Stimulated activated CD4-positive, alpha-beta T cell treated with anti-CD3 and anti-CD28 coated beads, Interleukin-12 subunit alpha, Interleukin-12 subunit beta, amount 100 ng/mL, for 4 hours (primary cell): ENCODE measurements at places on chromosomes 12 and 14.

- DNase-seq = no peak
Observed at GRCh38 chr12:53495903-53496751, 3.1 kb downstream of the MAP3K12 start.

- no peak for DNase-seq
Observed at GRCh38 chr14:104316723-104317491, 178.5 kb downstream of the KIF26A start.

DNA sequence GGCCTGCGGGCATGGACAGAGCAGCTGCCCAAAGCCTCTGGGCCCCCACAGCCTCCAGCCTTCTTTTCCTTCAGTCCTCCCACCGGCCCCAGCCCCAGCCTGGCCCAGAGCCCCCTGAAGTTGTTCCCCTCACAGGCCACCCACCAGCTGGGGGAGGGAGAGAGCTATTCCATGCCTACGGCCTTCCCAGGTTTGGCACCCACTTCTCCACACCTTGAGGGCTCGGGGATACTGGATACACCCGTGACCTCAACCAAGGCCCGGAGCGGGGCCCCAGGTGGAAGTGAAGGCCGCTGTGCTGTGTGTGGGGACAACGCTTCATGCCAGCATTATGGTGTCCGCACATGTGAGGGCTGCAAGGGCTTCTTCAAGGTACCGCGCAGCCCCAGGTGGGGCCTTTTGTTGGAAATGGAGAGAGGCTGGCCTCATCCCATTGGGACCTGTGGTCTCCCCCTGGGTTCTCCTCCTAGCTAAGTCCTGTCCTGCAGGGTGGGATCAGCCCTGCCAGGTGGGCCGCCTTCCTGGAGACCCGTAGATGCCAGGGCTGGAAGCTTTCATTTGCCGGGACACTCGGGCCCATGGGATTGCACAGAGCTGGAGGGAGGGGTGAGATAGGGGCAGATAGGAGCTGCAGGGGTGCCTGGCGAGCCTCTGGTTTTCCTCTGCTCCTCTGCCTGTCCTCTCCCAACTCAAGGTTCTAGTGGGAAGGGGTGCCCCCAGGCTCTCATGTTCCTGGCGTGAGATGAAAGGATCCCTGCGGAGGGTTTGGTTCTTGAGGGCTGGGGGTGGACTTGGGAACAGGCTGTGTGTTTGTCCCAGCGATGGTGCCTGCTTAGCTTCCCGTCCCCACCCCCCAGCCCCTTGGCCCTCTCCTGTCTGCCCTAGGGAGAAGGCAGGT, 3.8 kb downstream of the NR4A1 start:
- DNase-seq = no peak

DNA sequence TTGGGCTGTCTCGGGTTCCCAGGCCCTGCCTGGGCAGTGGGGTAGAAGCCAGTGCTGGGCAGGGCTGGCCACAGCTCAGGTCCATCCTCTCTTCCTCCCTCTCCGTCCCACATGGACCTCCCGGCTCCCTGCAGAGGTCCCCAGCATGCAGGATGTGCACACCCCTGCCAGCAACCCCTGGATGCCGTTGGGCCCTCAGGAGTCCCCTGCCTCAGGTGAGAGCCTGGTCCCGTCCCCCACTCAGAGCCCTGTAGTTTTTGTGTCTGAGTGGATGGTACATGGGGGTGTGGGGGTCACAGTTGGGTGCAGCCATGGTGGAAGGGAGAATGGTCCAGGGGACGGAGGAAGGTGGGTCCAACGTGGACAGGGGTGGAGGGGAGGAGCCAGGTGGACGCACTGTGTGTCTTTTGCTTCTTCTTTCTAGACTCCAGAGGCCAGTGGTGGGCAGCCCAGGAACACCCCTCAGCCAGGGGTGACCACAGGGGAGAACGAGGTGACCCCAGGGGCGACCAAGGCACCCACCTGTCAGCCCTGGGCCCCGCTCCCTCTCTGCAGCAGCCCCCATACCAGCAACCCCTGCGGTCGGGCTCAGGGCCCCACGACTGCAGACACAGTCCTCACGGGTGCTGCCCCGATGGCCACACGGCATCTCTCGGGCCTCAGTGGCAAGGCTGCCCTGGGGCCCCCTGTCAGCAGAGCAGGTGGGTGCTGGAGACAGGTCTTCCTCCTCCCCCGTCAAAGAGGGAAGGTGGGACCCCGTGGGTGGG, 21.7 kb downstream of the PAPLN start:
- no peak for DNase-seq

DNA sequence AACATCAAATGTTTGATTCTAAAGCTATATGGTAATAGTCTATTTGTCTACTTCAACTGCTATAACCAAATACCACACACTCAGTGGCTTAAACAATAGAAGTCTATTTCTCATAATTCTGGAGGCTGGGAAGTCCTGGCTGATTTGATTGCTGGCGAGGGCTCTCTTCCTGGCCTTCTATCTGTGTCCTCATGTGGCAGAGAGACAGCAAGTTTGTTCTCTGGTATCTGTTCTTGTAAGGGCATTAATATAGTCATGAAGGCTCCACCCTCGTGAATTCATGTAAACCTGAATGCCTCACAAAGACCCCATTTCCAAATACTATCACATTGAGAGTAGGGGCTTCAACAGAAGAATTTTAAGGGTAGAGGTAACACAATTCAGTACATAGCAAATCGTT, 34.1 kb downstream of the TRMT5 start:
- DNase-seq = no peak

DNA sequence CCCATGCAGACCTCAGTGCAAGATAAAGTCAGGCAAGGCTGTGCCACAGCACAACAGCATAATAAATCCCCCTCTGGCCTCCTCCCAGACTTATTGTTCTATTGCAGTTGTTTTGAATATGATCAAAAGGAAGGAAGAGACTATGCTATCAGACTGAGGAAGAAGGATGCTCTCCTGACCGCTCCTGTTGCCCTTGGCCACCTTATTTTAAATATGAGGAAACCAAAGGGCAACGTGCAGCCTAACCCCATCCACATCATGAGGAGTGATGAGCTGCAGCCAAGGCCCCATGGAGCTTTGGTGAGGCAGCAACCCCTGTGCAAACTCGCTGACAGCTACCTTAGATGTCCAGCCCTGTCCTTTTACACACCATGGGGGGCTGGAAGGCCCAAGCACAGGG, 291.7 kb downstream of the ZFP36L1 start:
- DNase-seq = no peak

DNA sequence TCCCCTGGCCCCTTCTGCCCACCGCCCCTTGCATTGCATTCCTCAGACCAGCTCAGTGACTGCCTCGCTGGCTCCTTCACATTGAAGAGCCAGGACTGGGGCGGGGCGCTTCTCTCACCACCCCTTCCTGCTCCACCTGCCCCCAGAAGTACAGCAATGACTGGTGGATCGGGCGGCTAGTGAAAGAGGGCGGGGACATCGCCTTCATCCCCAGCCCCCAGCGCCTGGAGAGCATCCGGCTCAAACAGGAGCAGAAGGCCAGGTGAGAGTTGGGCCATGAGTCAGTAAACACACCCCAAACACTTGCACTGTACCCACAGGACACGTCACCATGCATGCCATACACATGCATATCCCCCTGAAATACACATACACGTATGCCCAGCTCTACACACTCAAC, 5.8 kb downstream of the CACNB3 start:
- no peak for DNase-seq

DNA sequence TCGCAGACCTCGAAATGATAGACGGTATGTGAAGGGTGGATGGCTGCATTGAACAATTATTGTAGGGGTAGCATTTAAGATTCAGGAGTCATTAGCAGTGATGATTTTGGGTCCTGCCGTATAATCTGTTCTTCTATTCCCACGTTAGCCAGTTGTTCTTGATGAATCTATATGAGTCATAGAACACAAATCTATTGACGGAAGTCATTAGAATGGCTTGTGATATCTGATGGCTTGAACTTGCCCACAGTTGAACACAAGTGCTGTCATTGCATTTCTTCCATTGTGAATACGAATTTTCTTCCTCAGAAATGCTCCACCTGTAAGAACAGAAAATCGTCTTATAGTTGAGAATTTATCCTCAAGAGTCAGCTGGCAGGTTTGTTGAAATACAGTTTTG, 1.9 kb downstream of the SRSF5 start:
- no peak for DNase-seq

DNA sequence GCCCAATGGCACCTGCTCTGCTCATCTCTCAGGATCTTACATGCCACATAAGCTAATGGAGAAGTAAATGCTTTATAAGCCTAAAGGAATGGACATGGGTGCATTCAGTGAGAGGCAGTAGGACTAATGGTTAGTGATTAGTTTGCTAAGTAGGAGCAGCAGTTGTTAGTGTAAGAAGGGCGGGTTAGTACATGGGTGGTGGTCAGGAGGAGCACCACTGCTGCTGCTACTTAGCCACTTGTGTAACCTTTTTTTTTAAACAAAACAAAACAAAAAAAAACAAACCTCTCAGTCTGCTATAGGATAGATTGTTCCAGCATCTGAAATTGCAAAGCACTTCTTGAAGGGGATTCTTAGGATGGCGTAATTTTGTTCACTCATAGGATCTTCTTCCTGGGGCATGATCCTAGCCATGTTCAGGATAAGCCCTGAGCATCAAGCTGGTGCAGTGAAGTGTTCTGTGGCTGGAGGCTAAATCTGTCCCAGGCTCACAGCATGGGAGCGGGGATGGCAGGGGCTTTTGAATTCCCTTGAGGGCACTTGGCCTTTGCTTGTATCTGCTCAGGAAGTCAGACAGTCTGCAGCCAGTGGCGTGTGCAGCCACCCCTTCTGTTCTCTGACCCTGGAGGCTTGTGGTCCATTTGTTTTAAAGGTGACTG, 63.6 kb downstream of the CHST11 start:
- no peak for DNase-seq

DNA sequence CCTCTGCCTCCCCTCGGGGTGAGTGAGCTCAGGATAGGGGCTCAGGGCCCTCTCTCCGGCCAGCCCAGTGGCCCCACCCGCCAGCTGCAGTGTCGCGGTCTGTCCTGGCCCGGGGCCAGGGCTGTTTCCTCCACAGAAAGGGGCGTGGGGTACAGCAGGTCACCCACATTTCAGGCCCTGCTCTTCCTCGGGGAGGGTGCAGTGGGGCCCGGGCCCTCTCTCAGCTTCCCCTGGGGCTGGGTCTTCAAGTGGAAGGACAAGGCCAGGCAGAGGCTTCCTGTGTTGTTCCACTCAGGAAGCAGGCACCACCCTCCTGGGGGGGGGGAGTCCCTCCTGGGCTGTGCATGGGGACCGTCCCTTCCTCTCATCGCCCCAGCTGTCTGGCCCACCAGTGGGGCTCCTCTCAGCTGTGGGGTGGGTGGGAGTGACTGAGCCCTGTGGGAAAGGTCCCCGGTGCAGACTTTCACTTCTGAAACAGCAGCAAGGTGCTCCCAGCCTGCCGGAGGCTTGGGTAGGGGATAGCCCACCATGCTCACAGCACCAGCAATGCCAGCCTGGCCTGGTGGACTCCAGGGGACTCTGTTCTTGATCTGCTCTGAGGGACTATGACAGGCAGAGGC, 3.7 kb downstream of the GPR132 start:
- DNase-seq = peak; percentile 61

DNA sequence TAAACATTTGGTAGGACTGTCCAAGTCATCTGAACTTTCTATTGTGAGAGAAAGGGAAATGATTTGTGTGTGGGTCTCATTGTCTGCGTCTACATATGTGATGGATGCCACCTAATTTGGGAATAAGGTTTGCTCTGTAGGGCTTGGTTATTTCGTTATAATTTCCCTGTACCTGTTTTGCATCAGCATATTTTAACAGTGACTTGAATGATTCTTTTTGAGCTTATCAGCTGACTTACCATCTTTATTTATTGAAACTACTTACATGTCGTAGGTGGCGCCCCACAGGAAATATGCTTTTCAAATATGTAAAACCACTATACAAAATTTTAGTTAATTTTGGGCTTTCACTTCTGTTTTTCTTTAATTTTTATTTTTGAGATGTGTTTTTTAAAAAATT, 56.5 kb upstream of the BCAT1 start:
- no peak for DNase-seq

DNA sequence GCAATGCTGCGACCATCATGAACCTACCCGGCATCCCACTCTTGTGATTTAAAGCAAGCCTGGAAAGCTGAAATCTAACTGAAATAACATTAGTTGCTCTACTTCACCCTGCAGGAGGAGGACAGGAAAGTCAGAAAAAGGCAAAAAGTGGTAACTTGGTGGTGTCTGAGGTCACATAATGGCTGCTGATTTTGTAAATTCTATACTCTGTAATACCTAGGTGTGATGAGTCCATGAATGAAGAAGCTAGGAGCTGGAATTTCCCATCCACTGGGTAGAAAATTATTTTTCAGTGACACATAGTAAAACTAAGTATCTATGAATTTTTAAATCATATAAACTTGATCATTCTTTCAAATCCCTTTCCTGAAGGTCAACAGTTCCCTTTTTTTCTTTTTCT, 183.8 kb downstream of the FOXN3 start:
- no peak for DNase-seq

- no peak for DNase-seq
Observed at GRCh38 chr12:47840571-47840970, 20.9 kb upstream of the HDAC7 start.

- DNase-seq = no peak
Observed at GRCh38 chr12:42129595-42130204, 15.0 kb downstream of the GXYLT1 start.

GRCh38 chr12:104303538-104304151, at the start of gene EID3:
Gene EID3 (plus strand): TSS chr12:104303739. CDS start chr12:104303935, 196 bp downstream.
- peak; percentile 88 for DNase-seq

DNA sequence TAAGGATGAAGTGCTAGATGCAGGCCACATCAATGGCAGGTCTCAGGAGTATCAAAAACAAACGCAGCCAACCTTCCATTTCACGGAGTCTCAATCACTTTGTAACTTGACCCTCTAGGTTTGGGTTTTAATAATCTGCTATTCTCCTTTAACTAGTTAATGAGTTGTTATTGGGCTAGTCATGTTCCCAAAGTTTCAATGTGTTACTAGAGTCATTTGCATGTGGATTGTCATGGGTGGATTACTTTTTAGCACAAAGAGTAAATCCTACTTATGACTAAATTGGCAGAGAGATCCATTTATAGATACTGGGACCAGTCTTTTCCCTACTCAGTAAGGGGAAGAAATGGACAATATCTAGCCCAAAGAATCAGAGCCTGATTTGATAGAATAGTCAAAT, 151.0 kb downstream of the BCAT1 start:
- DNase-seq = no peak
